ENCODE measurements at places on chromosomes 12 and 14.

GRCh38 chr14:100034961-100035500, 30.2 kb upstream of the EVL start:
- no peak for DNase-seq

DNA sequence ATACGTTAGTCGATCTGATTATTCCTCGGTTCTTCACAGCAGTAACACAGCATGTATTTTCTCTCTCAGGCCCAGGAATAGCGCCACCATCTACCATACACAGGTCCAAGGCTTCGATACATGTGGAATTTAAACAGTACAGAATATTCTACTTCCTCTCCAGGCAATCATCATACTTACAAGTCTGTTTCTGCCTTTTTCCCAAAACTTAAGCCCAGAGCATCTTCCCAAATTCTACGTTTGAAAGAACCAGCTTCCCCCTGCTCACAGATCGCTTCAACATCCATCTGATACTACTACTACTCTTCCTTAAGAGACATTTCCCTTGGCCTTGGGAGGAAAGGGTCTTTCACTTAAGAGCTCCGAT, 626 bp downstream of the TXNDC16 start:
- DNase-seq, result no peak

DNA sequence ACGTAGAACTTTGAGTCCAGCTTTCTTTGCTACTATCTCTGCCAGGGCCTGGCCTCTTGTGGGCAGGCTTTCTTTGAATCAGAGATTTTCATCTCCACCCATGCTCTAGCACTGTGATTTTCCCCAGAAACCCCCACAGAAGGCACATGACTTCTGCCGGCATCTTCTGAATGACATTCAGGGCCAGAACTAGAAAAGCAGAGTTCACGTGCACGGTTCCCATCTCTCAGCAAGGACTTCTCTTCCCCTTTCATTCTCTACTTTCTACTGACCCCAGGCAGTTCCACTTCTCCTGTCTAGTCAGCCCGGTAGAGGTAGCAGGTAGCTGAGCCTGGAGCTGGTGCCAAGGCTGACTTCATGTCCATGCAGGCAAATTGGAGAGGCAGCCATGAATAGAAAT, 26.9 kb downstream of the BATF start:
- DNase-seq, result no peak

- DNase-seq, result no peak
Measured at GRCh38 chr14:57168138-57168679, 100.5 kb downstream of the EXOC5 start.

- DNase-seq, result peak; percentile 7
Measured at GRCh38 chr14:86654558-86655184, 1124.7 kb downstream of the FLRT2 start.

DNA sequence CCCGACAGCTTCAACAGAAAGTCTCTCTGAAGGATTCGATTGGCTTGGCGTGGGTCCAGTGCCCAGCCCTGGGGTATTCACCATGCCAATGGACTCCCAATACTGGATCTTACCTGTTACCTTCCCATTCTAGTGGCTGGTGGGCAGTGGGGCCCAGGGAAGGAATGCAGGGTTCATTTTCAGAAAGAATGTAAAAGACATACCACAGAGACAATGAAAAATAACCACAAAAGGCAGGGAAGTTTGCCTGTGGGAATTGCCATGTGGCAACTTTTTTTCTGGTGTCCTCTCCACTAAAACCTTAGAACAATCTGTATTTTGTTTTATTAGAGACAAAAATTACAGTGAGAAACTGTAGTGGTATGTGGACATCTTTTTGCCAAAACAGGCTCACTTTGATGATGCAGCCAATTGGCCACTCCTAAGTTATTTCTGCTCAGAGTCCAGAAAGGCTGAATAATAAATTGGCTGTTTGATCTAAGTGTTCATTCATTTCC, 55.2 kb downstream of the PTGER2 start:
- no peak for DNase-seq

DNA sequence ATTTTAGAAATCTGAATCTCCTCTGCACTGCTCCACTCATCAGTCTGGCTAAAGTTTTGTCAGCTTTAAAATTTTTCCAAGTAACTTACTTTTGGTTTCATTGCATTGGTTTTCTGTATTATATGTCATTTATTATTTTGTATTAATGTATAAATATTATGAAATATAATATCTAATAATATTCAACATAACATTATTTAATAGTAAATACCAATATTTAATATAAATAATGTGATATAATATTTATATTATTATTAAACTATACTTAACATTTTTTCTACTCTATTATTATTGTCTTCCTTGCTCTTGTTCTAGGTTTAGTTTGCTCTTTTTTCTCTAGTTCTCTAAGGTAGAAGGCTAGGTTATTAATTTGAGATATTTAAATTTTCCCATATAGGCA, 512.1 kb downstream of the AACS start:
- DNase-seq, result no peak

DNA sequence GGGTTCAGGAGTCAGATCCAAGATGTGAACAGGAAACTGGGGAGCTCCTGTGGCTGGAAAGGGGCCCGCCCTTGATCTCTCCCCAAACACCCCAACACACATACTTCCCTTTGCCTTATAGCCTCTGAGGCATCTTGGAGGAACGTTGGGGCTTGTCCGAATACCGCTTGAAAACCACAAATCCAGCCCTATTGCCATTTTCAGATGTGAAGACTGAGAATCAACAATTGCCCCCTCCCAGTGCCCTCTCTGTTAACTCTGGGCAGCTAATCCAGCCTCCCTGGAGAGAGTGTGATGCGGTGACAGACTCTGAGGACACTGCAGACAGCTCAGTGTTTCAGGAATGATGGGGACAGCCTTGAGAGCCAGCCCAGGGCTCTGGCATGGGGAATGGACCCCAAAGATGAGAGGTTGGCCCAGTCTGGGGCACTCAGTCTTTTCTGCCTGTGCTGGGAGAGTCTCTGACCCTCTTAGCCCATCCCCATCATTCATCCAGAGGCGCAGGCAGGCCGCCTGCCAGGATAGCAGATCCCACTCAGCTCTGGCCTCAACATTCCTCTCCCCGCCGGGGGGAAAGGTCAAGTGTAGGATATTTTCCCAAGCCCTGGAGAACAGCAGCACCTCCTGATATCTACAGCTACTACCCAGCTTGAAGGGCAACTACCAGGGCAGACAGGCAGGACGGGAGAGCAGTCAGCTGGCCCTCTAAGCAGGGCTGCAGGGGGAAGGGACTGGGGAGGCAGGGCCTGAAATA, 24.6 kb upstream of the LTBP2 start:
- DNase-seq, result no peak

DNA sequence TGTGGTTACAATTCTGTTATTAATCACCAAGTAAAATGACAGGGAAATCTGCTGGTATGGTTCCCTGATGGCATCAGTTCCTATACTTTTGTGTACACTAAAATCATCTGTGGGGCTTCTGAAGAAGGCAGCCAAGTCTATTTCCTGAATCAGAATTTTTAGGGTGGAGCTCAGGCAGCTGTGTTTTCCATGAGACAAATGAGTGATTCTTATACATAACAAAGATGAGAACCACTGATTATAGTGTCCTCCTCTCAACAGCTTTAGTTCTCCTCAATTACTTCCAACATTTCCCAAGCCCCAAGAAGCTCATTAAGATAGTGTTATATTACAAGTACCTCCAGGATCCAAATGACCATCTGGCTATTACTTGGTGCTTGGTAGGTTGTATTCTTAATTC, 64.5 kb upstream of the USP44 start:
- no peak for DNase-seq

GRCh38 chr12:46678426-46678825, 147.4 kb downstream of the SLC38A4 start:
- no peak for DNase-seq

GRCh38 chr14:45970621-45971020, 681.0 kb downstream of the RPL10L start:
- DNase-seq, result no peak

DNA sequence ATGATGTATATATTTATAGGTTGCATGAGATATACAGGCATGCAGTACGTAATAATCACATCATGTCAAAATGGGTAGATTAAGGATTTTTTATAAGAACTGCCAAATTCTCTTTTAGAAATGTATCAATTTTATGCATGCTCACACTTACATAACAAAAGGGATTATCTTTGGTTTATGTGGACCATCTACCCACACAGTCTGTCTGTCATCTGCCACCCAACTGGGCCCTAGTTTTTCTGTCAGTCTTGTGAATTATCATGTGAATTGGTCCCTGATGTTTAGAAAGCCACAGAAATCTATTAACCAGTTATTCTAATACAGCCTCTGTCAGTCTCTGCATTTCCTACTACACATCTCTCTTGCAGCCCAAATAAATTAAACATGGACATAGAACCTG, 133.4 kb downstream of the ACSS3 start:
- DNase-seq, result no peak

DNA sequence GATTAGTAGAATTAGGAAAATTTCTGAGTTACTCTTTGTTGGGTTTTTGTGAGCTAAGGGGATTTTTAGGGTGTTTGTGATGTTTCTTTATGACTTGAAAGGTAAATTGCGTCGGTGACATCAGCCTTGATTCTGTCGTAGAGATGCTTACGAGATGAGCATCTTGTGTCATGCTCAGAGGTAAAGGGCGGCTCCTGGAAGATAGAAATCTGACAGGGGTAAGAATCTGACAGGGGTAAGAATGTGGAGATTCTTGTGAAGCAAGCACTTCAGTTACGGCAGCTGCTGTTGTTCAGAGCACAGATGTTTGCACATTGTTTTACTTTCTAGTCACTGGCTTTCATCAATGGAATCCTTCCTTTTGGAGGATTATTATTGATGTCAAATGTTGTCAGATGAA, 22.5 kb downstream of the EML1 start:
- no peak for DNase-seq

GRCh38 chr12:83904175-83904574, 1008.4 kb downstream of the SLC6A15 start:
- DNase-seq, result no peak

DNA sequence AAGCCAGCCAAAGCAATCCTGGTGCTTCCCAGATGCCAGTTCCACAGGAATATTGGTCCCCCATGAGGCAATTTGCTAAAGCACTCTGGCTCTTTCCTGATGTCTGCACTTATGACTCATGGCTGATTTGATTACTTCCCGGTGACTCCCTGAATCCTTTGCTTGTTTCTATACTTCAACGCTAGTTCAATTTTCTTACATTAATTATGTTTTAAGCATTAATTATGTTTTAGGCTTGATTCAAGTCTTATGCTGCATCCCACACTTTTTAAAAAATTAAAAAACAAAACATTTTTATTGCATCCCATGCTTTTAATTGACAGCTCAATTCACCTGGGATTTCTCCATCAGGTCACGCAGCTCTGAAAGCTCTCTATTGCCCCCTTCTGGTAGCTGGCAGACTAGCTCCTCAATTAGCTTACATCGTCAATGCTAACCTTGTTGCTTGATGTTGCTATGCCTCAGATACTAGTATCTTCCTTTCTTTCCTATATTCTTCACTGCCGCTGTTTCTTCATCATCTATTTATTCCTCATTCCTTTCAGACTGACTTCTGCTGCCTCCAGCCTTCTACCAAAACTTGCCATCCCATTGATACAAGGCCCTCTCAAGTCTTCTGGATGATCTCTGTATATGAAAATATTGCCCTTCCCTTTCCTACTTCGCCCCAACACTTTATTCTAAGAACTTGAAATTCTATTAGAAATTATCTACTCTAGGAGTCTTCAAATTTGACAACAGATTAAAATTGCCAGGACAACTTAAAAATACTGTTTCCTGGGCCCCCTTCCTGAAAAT, 32.0 kb downstream of the TSHR start:
- DNase-seq, result peak; percentile 35

GRCh38 chr12:41514907-41515306, 326.8 kb downstream of the PDZRN4 start:
- no peak for DNase-seq

DNA sequence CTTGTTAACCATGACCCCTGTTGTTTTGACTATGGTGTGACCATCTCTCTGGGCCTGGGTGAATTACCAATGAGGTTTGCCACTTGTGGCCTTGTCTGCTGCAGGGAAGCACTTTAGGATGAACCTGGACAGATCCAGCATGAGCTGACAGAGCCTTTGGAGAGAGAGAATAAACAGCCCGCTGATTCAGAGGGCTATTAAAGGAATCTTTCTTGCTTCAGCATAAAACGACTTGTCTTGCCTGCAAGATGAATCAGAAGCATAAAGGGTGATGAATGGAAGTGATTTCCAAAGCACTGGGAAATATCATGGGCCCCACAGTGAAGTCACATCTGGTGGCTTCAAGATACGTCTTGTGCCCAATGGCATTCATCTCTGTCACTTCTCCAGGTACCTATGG, 69.0 kb upstream of the WSCD2 start:
- DNase-seq, result no peak

DNA sequence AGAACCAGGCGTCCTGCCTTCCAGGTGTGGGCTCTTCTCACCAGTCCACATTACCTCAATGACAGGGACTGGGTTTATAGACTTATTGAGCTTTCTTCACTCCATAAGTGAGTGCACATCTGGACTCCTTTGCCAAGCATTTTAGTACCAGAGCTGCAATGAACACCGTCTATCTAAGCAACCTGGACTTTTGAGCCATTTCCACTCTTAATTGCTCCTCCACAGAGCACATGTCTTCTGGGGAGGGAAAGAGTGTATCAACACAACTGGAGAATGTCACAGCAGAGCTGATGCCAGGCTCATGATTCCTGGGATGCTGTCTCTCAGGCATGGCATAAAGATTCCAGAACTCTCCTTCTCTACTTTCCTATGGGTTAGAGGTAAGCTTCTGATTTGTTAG, 43.0 kb upstream of the BDKRB2 start:
- DNase-seq, result no peak

DNA sequence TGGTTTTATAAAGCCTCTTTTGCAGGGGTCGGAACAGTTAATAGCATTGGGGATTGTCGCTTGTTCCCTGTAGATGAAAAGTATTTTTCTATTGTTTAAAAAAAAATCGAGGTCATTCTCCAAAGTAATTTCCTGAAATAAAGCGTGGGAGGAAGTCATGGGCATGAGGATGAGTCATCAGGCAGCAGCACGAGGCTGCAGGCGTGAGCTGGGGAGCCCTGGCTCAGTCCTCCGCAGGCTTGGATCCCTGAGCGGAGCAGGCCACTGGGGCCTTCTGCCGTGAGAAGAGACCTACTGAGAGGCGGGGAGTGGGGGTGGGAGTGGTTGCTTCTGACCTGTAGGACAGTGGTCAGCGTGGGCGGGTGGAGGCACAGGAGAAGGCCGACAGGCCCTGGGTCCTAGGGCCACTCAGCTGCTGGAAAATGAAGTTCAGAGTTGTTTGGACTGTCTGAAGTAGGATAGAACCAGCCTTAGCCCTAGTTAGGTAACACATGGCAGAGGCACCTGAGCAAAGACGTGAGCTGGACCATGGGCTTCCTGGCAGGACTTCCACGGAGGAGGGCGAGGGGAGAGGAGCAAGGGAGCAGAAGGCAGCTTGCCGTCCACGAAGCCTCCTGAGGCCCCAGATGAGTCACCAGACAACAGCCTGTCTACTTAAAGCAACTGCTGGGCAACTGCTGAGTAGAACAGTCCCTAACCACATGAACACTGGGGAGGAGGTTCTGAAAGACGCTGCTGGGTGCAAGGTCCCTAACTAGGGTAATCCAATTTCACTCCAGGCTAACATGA, 21.1 kb upstream of the LGALS3 start:
- no peak for DNase-seq

DNA sequence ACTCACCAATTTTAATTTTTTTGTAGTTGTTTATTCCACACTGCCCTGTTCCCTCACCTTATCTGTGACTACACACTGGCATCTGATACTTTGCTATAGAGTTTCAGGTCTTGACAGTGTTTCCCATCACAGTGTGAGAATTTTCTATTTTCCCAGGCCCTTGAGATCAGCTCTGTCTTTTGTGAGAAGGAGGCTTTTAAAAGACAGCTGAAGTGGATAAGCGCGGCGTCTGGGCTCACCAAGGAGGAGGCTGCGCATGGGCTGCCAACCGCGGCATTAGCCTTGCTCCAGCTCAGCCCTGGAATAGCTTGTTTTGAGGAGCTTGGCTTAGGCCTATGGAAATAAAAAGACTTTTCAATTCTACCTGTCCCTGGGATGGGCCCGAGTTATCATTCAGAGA, 181.3 kb downstream of the RMST start:
- no peak for DNase-seq

Data from stimulated activated CD8-positive, alpha-beta memory T cell treated with anti-CD3 and anti-CD28 coated beads, Interleukin-7, amount 100 ng/mL, for 48 hours (primary cell).